Kidney (tissue), 22 donors: ENCODE measurements at places on chromosomes 7 and 10.

DNA sequence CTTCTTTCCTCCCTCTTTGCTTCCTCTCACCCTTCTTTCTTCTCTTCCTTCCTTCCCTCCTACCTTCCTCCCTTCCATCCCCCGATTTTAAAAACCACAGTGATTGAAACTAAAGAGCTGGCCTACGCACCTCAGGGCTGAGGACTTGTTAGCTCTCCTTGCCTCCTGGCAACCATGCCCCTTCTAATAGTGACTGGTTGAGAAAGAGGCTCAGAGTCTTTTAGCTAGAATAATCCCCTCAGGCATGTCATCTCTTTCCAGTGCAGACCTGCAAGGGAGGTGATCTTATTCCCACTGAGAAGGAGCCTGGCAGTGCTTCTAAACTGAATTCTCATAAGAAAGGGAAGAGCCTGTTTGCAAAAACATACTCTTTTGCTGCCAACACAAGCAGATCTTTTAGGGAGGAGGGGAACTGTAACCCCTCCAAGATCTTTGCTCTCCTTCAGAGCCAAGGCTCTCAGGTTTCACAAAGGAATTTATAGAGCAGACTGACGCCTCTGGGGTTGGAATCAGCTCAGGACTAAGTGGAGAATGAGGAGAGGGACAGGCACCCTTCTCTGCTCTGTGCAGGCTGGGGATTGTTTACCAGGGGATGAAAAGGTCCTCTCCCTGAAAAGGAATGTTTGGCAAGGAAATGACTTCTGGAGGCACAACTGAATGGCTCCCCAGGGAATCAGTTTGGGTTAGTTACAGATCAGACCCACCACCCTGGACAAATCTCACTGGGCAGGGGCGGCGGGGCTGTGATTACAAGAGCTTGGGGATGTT, 9.4 kb upstream of the ANKRD1 start:
- DNase-seq = peak; percentile 84

DNA sequence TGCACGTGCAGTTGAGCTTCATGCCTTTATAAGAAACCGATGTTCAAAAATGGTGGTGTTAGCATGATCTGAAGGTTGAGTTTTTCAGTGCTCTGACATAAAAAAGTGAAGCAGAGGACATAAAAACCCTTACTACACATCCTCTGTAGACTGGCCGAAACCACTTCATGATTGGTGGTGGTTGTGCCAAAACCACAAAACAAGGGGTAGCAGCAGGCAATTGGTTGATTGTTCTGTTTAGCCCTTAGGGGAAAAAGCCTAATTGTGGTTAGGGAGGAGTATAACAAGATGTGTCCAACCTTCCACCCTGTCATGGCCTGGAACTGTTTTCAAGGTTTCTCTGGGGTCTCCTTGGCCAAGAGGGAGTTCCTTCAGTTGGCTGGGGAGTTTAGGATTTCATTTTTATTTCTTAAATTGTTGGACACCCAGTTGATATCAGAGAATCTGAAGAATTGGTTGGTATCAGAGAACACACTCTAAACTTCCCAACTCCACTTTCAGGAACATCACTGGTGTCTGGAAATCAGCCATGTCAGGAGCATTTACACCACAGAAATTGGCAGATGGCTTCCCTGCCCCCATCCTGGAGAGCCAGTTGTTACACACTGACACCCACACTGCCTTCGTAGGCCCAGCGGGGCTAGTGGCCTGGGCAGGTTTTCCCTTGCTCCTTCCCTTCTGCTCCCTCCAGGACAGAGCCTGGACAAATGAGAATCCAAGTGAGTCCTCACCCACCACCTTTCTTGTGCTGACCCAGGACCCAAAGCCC, 18.8 kb downstream of the MRPS24 start:
- no peak for DNase-seq

- DNase-seq = no peak
Measured at GRCh38 chr10:59807629-59808620, 54.7 kb upstream of the MRLN start.

GRCh38 chr10:112383325-112383724, 9.4 kb downstream of the ACSL5 start:
- no peak for DNase-seq

DNA sequence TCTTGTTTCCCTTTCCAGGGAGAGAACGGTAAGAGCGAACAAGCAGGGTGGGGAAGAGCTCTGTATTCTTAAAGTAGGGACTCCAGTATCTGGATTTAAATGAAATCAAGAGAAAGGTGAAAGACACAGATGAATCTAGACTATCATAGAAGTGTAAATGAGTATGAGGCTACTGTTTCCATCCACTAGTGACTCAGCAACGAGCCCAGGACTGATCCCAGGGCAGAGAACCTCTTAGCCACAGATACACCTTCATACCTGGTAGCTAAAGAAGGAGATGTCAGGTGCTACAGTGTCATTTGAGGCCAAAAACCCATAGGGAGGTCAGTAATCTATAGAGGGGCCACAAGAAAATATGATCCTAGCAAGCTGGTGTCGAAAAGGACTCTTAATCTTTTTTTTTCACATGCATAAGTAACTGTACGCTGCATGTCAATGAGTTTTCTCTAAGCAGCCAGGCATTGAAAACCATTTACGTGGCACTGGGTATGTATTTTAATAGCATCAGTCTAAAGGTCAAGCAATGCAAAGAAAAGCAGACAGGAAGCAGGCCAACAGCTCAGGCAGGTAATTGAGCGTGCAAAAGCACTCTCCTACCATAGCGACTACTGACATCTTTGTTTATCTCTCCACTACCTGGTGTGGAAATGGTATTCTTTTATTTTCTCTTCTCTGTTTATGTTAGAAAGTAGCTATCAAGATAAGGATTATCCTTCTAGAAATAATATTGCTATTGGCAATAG, 91.5 kb upstream of the EGR2 start:
- no peak for DNase-seq

DNA sequence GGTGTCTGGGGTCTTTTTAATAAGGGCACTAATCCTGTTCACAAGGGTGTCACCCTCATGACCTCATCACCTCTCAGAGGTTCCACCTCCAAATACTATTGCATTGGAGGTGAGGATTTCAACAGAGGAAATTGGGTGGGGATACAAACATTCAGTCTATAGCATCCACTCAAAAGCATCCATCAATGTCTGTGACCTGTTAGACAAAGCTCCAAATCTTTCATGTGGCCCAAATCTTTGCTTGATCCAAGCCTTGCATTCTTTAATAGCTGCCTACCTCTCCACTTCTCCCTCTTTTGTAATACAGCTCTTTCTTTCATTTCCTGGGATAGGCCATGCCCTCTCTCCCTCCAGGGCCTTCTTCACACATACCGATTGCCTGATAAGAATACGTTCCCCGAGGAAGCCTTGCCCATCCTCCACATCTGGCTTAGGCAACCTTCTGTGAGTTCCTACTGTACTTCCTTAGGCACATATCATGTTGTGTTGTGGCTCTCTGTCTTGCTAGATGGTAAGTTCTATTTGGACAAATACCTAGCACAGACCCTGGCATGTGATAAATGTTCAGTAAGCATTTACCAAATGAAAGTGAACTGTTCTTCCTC, 66.1 kb downstream of the CREM start:
- DNase-seq = no peak

- DNase-seq = no peak
Measured at GRCh38 chr7:10798044-10798443, 175.6 kb upstream of the PHF14 start.

DNA sequence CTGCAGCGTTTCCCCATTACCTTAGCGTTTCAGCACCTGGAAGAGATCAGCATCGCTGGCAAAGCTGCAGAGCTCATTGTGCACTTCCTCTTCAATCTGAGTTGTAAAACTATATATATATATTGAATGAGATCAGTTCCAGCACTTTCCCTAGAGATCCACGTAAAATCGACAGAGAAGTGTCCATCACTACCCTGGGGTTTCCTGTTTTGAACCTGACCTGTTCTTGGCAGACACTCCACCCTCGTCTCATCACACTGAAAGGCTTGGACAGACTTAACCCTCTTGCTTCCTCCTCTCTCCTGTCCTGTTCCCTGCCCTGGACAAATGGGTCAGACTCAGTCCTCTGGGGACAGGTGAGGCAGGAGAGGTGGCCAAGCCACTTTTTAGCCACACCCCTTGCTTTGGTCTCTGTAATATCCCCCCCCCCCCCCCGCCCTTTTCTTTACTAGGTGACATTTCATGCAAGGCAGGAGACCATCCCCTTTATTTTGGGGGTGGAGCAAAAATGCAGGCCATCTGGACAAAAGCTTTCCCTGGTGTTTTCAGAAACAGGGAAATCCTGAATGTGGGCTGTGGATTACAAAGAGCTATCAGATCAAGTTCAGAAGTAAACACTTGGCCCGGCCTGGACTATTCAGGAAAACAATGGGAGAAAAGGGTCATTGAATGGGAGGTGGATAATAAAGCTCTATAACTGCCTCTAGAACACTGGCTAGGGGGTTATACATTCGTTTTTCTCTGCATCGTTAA, 83.7 kb upstream of the KDM7A start:
- no peak for DNase-seq

GRCh38 chr7:1454542-1454941, 4.7 kb downstream of the MICALL2 start:
- DNase-seq = no peak

DNA sequence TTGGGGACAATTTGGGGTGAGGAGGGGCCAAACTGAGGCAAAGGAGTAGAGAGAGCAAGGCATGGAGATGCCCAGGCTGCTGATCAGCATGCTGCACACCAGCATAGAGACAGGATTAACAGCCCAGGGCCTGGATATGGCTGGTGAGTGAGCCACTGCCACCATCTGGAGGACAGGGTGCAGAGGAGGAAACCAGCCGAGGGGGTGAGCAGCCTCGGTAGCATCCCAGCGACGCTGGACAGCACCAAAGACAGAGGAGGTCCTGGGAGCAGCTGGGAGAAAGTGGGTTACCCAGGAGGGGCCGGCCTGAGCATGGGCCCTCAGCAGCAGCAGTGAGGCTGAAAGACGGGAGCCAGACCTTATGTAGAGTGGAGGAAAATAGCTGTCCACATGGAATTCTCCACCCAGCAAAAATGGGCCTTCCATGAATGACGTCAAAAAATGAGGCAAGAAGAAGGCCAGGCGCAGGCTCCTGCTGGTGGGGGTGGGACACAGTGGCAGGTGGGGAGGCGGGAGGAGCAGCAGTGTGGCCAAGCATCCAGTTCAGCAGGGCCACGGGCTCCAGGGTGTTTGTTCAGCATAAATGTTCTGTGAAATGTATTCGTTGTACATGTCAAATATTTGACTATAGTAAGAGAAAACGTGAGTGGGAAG, 16.7 kb downstream of the RET start:
- DNase-seq = peak; percentile 63

- DNase-seq = no peak
Measured at GRCh38 chr10:69679736-69680135, 49.7 kb downstream of the FAM241B start.

- DNase-seq = no peak
Measured at GRCh38 chr10:102195296-102195870, 30.7 kb upstream of the ELOVL3 start.

GRCh38 chr10:104663076-104663475, 22.0 kb downstream of the SORCS3 start:
- no peak for DNase-seq

- peak; percentile 76 for DNase-seq
Measured at GRCh38 chr10:77877441-77878344, 48.9 kb downstream of the DLG5 start.

- no peak for DNase-seq
Measured at GRCh38 chr10:114024876-114025610, 18.6 kb upstream of the ADRB1 start.

- DNase-seq = no peak
Measured at GRCh38 chr10:117653170-117653515, 110.6 kb downstream of the EMX2 start.

DNA sequence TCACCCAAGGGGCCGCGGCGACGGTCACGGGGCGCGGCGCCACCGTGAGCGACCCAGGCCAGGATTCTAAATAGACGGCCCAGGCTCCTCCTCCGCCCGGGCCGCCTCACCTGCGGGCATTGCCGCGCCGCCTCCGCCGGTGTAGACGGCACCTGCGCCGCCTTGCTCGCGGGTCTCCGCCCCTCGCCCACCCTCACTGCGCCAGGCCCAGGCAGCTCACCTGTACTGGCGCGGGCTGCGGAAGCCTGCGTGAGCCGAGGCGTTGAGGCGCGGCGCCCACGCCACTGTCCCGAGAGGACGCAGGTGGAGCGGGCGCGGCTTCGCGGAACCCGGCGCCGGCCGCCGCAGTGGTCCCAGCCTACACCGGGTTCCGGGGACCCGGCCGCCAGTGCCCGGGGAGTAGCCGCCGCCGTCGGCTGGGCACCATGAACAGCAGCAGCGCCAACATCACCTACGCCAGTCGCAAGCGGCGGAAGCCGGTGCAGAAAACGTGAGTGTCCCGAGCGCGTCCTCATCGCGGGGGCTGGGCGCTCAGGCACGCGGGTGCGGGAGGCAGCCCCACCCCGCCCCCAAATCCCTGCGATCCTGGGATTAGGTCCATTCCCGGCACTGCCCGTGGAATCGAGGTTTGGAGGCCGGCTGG, 509 bp downstream of the AHR start:
- DNase-seq = peak; percentile 63

DNA sequence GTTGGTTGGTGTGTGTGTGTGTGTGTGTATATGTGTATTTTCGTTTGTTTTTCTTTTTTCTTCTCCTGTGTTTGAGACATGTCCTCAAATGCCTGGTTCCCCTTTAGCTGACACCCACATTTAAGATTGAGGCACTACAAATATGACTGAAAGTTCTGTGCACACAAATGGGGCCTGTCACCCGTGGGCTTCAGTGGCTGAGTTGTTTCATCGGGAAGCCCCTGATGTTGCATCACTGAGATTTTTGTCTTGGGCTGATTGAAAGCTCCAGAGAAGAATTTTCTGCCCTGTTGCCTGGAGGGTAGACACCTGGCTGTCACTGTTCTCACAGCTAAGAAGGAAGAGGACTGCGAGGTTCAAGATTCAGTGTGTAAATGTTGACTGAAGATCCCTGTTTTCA, 283.8 kb upstream of the C7orf33 start:
- DNase-seq = no peak

DNA sequence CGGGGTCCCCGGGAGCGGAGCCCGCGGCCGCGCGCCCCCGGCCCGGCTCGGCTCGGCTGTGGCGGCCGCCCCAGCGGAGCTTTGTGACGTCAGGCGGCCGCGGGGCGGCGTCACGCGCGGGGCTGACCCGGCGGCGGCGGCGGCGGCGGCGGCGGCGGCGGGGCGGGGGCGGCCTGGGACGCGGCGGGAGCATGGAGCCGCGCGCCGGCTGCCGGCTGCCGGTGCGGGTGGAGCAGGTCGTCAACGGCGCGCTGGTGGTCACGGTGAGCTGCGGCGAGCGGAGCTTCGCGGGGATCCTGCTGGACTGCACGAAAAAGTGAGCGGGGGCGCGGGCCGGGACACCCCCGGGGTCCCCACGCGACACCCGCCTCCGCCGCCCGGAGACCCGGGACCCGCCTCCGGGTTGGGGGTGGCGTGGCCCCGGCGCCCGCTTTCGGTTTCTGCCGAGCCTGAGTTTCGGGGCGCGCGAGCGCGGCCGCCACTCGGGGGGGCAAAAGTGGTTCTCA, at the start of gene PWWP2B:
Gene PWWP2B, plus strand, starts transcription at position 165 of the 506 bp plus-strand sequence. Its CDS starts 27 bp downstream, at position 192.
- no peak for DNase-seq

DNA sequence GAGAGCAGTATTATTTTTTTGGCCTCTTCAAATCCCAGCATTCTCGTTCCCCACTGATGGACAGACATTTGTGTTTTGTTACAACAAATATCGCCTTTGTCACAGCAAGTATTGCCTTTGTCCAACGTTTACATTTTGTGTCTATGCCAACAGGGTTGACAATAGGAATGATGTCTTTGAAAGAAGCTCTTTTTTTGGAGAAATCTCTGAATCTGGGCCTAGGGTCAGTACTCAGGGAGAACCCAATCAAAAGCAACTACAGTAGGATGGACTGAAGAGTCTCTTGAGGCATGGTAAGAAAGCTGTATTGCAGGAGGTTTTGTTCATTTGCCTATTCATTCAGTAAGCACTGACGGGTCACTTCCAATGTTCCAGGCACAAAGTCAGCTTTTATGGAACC, 57.7 kb upstream of the KLF14 start:
- no peak for DNase-seq
